ENCODE measurements at places on chromosomes 11 and 22.

- no peak for DNase-seq
Measured at GRCh38 chr11:93526346-93526633, 16.9 kb downstream of the SMCO4 start.

DNA sequence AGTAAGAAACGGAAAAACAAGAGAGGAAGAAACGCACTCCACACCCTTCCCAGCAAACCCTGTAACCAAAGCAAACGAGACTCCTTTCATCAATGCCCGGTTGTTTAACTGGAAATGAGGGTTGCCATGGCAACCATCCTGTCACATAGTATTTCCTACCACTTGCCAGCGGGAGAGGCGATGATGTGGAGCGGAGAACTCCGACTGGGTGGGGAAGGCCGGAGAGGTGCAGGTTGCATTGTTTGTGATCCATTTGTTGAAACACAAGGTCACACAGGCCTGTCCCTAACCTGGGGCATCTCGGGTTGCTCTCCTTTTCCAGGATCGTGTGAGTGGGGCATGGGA is 609.9 kb downstream of the BUD13 start:
- DNase-seq, result no peak

DNA sequence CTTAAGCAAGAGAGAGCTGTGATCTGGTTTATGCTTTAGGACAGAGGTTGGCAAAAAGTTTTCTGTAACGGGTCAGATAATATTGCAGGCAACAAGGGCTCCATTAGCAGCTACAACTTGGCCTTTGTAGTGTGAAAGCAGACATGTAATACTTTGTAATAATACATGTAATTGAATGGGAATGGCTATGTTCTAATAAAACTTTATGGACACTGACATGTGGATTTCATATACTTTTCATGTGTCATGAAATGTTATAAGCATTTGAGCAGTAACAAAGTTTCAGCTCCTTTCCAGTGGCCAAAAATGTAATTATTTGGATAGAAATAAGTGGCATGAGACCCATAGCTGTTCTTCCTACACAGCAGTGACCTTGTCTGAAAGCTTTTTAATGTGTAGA is 3.1 kb downstream of the DYNC2H1 start:
- DNase-seq, result no peak

DNA sequence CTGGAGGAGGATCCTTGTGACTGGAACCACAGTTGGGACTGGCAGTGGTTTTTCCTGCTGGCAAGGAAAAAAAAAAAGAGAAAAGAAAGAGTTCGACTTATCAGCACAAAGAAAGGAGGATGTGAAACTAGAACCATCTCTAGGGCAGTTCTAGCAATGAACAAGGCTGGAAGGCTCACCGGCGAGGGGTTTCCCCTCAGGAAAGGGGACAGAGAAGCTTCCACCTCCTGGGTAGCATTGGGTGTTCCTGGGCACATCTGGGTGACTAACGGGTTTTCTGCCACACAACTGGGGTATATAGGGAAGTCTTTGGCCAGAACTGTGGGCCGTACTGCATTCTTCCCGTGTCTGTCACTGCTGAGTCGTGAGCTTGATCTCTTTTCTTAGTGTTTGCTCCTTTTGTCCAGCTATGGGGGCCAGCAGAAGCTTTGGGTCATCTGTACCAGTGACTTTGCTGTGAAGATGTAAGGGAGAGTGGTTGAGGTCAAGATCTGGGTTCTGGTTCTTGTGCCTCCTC is 109.4 kb upstream of the OR4B1 start:
- DNase-seq, result peak; percentile 25

DNA sequence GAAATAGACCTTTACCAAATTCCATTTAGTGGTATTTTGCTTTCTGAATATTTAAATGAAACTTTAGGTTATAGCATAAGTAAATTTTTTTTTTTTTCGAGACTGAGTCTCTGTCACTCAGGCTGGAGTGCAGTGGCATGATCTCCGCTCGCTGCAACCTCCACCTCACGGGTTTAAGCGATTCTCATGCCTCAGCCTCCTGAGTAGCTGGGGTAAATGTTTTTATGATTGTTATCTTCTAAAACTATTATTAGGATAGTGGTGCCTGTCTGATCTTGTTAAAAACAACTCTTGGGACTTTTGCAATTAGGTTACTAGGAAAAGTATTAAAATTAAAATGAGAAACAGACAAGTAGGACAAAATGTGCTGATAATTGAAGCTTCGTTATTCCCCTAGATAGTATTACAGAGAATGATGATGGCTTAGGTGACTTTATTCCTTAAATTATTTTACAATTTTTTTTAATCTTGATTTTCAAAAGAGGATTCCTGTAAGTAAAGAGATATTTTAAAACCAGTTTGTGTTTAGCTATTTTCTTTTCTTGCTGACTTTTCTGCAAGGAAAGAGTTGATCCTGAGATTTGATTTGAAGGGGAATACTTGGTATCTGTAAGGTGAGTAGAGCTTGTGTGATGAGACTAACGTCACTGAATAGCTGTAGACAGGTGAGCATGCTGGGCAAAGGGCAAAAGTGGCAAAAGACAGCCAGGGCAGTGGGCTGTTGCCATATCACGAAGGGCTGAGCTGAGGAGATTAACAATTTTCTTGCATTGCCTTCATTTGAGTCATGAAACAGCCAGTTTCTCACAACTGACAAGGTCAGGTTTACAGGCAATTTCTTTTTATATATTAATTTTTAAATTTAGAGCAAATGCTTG is 20.8 kb downstream of the CRKL start:
- no peak for DNase-seq

Measured in stimulated activated CD4-positive, alpha-beta T cell treated with anti-CD3 and anti-CD28 coated beads, Interleukin-12 subunit alpha, Interleukin-12 subunit beta, amount 100 ng/mL, for 4 hours (primary cell).